ENCODE measurements at places on chromosomes 16 and 17. TPM values are rescaled to one million over a fixed set of nuclear protein-coding genes. Genes with fewer than 3 reads are reported as not detected.

Gene CRAMP1
- 19.5 TPM for total RNA-seq

Gene ITGAL
- not detected for total RNA-seq

Gene PARN
- 35.8 TPM for total RNA-seq

Gene SLC5A10
- not detected for total RNA-seq

Gene GRAP
- 0.46 TPM for total RNA-seq

- no peaks in the 10 kb centered on the region for H3K27me3 ChIP-seq
- peaks cover 24% of the 10 kb centered on the region for H3K4me1 ChIP-seq
- H3K27ac ChIP-seq: no peak overlapping the region
- no peak for DNase-seq
- peak overlapping the region; percentile 91 for H3K4me3 ChIP-seq
These were observed 2.0 kb downstream of the TMEM11 start for GRCh38 chr17:21211825-21212479.

Gene LLGL2
- 16.6 TPM for total RNA-seq

Gene EDC4
- total RNA-seq: 54.2 TPM

GRCh38 chr17:27608328-27609230, 22.4 kb upstream of the LGALS9 start:
- DNase-seq: no peak
- no peak overlapping the region for H3K27ac ChIP-seq
- H3K36me3 ChIP-seq: no peaks in the 10 kb centered on the region
- H3K27me3 ChIP-seq: no peaks in the 10 kb centered on the region
- no peak overlapping the region for H3K4me3 ChIP-seq

DNA sequence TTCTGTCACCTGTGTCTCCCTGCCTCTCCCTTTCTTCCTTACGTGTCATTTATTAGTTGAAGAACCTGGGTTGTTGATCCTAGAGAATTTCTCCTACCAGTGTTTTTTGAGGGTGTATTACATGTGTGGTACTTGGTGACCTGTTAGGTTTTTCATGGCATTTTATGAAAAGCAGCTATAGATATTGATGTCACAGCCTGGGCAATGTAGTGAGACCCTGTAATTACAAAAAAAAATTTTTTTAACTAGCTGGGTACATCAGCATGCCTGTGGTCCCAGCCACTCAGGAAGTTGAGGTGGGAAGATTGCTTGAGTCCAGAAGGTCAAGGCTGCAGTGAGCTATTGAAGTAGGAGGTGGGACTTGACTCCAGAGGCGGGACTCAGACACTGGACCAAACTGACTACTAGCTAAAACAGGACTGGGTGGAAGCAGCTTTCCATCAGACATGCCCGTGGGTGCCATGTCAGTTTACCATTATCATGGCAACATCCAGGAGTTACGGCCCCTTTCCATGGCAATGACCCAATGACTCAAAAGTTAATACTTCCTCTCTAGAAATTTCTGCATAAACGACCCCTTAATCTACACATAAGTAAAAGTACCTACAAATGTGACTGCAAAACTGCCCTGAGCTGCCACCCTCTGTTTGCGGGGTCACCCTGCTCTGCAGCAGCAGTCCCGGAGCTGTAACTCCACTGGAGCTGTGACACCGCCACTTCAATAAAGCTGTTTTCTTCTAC, 311.4 kb downstream of the SNX29 start:
- H3K27me3 ChIP-seq: no peaks in the 10 kb centered on the region
- DNase-seq: no peak
- H3K36me3 ChIP-seq: no peaks in the 10 kb centered on the region
- no peak overlapping the region for H3K27ac ChIP-seq
- H3K4me1 ChIP-seq: no peaks in the 10 kb centered on the region

DNA sequence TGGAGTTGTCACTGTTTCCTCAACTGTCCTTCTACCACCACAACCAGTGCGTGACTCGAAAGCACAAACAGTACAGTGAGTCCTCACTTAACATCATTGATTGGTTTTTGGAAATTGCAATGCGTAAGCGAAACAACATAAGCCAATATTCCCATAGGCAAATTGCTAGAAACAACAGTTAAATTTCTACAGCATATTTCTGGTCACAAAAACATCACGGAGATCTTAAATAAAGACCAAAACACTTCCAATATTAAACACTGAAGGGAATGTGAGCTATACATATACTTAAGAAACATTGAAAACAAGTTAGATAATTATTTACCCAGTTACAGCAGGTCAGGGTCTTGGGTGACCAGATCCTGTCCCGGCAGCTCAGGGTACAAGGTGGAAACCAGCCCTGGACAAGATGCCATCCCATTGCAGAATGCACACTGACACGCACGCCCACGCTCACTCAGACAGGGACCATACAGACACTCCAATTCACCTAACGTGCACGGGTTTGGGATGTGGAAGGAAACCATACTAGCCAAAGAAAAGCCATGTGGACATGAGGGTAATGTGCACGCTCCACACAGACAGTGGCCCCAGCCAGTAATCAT, 4.7 kb downstream of the SLC13A5 start:
- H3K36me3 ChIP-seq: no peaks in the 10 kb centered on the region
- H3K4me1 ChIP-seq: peaks cover 5% of the 10 kb centered on the region
- DNase-seq: no peak
- H3K27me3 ChIP-seq: peaks cover 21% of the 10 kb centered on the region
- no peak overlapping the region for H3K4me3 ChIP-seq

DNA sequence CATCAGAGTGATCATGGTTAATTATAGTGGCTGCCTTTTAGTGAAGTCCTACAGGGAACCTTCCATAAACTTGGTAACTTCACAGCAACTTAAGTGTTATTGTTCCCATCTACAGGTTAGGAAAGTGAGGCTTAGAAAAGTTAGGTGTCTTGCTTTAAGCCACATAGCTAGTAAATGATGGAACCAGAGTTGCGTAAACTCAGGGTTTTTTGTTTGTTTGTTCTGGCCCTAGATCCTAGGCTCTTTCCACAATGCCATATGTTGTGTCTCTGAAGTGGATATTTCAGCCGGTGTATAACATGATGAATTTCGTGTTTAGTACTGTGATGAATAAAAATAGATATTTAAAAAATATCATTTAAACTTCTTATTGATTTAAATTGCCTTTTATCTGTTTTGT, 27.6 kb downstream of the DNAH9 start:
- H3K4me3 ChIP-seq: no peak overlapping the region
- H3K27ac ChIP-seq: no peak overlapping the region
- no peaks in the 10 kb centered on the region for H3K36me3 ChIP-seq
- no peaks in the 10 kb centered on the region for H3K4me1 ChIP-seq
- DNase-seq: no peak
- H3K27me3 ChIP-seq: no peaks in the 10 kb centered on the region

Measured in neural progenitor cell (in vitro differentiated cells).